ENCODE measurements at places on chromosomes 4 and X. TPM values are rescaled to one million over a fixed set of nuclear protein-coding genes. Genes with fewer than 3 reads are reported as not detected.

Gene CSN3
- not detected for total RNA-seq

Gene BEX1
- 0.48 TPM for total RNA-seq

Gene ARMCX2
- total RNA-seq, result 8.7 TPM

Gene CLDN34
- not detected for total RNA-seq

Gene FMR1NB
- total RNA-seq, result not detected

Gene HSFX1
- total RNA-seq, result 0.24 TPM

Gene CSTF2
- total RNA-seq, result 42.8 TPM

DNA sequence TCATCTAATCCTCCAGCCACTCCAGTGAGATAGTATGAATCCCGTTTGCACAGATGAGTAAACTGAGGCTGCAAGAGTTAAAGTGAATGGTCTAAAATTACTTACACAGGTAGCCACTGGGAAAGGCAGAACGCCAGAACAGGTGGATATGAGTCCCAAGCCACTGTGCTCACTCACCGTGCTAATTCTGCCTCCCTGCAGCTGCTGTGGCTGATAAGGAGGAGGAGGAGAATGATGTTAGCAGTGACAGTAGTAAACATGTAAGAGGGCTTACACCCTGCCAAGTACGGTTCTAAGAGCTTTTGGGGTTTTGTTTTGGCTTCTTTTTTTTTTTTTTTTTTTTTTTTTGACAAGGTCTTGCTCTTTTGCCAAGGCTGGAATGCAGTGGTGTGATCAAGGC lies 90.5 kb upstream of the PRPS2 start:
- DNase-seq, result no peak

- no peak for DNase-seq
These were observed 13.2 kb upstream of the SH3TC1 start for GRCh38 chr4:8185930-8186329.

DNA sequence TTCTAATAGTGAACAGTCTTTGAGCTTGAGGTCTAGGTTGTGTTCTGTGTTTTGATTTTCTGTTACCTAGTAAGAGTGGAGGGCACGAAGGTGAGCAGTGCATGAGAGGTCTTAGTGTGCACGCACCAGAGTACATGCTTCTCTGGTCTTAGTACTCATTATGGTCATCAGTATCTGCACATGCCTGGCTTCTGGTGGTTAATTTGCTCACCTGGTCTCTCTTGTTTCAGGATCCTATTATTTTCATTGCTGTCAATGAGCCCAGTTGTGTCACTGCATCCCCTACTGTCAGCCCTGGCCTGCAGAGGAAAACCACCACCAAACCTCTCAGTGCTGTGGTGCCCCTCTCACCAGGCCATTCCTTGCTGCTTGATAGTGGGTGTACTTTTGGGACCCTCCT lies 54.8 kb downstream of the NSUN7 start:
- no peak for DNase-seq

DNA sequence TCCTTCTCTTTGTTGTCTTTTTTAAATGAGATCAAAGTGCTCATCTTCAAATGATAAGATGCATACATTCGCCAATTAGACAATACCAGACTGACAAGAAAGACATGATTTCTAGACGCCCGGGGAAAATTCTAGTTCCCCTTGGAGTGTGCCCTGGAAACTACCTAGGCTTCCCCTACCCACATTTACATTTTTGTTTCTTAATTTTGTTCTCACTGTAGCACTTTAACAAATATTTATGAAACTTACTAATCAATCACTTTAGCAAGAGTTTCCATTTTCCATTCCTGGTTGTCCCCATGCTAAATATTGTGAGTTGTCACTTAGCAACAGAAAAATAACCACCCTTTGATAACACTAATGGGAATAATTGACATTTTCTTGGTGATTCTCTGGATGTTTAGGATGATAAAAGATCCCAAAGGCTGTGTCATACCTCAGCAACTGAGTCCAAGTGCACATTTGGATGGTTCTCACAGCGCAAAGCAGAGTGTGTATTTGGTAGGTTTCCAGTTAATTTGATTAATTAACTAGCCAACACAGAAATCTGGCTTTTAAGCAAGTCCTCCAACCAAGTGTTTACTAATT lies 69.6 kb downstream of the FGFBP1 start:
- DNase-seq, result no peak

Measured in activated CD4-positive, alpha-beta memory T cell treated with anti-CD3 and anti-CD28 coated beads for 36 hours (primary cell).